Type B pancreatic cell (in vitro differentiated cells): ENCODE measurements at places on chromosomes 12 and 14.

GRCh38 chr12:40238266-40238902, 13.6 kb downstream of the LRRK2 start:
- no peak for DNase-seq

DNA sequence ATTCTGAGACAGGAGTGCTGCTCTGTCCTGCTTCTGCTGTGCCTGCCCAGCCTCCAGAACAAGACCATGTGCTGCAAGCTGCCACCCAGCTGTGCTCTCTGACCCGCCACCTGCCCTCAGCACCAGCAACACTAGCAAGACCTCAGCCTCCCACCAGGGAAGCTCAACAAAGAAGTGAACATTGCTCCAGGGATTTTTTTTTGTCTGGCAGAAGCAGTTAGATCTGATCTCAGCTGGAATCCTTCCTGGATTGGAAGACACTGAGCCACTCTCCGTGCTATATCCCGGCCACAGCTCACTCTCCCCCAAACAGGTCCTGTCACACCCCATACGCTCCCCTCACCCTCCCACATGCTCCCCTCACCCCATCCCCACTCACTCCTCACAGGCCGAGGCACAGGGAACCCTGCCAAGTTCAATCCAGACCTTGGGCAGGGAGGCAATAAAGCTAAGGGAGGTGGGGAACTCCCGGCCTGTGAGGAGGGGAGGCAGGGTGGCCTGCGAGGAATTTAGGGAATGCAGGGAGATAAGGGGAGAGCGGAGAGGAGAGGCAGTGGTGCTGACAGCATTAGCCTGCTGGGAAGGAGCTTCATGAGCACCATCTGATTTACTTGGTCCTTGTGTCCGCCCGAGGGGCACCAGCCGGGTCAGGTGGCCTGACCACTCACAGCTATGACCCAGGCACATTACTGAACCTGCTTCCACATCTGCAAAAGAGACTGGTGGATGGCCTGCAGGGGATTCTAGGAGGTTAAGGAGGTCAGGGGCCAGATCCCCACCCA, 29.7 kb downstream of the CCDC85C start:
- no peak for DNase-seq

GRCh38 chr12:3122841-3123678, 45.9 kb downstream of the TSPAN9 start:
- DNase-seq = no peak

- DNase-seq = no peak
Observed at GRCh38 chr14:94040247-94040646, 14.1 kb downstream of the OTUB2 start.

DNA sequence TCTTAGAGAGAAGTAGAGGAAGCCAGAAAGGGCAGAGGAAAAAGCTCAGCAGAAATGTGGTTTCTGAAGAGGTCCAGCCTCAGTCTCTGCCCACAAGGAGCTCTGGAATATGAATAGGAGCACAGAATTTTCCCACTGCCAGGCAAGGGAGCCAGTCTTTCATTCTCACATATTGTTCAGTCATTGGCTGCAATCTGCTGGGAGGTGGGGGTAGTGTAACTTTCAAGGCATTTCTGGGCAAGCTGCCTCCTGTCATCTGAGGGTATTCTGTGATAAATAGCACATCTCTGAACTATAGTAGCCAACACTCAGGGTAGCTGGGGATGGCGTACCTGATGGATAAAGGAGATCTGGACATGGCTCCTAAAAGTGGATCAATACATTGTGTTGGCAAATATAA, 127.2 kb downstream of the LRRK2 start:
- no peak for DNase-seq

- no peak for DNase-seq
Observed at GRCh38 chr12:82730953-82731459, 44.3 kb downstream of the TMTC2 start.

DNA sequence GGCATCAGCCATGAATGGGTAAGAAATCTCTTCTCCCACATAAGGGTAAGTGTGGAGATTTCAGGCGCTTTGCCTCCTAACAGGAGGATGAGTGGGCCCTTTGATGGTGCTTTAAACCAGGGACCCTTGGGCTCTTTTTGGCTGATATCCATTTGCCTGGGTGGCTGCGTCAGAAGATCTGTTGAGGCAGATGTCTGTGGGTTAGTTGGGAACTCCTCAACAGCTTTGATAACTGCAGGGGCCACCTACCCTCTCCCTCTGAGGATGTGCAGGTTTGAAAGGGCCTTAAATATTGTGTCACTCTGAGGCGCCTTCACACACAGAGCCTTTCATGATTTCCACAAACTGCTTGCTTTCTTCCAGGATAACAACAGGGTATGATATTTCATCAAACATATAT, 210.7 kb downstream of the PPM1H start:
- no peak for DNase-seq

DNA sequence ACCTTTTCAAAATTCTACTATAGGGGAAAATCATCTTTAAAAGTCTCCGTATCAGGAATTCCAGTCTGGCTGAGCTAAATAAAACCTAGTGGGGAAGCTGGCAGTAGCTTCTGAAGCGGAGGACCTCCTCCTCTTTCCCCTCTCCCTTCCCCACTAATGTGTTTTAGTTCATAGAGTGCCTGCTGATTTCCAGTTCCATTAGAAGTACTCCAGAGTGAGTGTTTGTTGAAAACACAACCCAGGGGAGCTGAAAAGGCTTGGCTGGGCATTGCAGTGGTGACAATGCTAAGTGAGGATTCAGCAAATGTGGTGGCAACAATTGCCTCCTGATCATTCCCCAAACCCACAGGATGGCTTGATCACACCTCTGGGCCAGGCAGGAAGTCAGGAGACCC, 144.2 kb upstream of the FRMD6 start:
- DNase-seq = no peak

GRCh38 chr14:37246427-37246829, 48.7 kb downstream of the MIPOL1 start:
- DNase-seq = no peak

- no peak for DNase-seq
Observed at GRCh38 chr14:34220921-34221320, 241.1 kb downstream of the SPTSSA start.

DNA sequence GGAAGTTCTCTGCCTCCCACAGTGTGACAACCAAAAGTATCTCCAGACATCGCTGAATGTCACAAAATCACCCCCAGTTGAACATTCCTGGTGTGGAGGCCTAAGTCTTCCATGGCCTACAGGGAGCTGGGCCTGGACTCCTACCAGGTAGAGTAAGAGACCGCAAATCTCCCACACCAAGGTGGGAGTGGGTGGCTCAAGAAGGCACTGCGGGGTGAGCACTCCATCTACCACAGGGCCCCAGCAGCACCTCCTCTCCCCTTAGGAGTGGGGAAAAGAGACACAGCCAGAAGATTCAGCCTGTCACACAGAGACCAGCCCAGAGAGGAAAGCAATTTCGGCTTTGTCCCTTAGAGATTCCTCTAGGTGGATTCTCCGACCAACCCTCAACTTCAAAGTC, 25.5 kb downstream of the LRTM2 start:
- DNase-seq = no peak

DNA sequence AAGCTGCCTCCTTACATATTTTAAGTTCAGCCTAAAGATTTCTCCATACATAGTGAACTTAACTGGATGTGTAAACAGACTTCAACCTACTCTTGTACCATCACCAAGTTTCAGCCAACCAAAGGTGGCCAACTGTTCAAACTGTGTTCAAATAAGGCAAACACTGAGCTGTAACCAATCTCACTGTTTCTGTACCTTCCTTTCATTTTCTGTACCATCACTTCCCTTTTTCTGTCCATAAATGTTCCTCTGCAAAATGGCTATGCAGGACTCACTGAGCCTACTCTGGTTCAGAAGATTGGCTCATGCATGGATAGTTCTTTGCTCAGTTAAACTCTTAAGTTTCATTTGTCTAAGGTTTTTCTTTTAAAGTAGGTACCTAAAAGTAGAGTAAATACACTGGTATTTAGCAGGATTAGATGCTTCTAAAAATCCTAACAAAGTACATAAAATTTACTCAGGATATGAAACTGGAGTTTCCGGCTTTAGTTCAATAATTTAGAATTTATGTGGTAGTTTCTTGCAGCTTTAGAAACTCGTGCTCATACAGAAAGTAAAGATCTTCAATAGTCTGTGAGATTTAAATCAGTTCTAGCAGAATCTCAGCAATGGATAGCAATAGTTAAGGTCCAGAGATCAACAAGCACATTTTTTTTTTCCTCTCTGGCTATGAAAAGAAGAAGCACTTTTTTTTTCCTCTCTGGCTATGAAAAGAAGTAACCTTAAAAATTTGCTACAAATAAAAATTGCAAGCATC, 282.0 kb upstream of the PPFIA2 start:
- DNase-seq = no peak

- DNase-seq = no peak
Observed at GRCh38 chr12:98332642-98333041, 182.7 kb upstream of the TMPO start.

GRCh38 chr14:95300002-95300696, 19.6 kb downstream of the CLMN start:
- DNase-seq = no peak

DNA sequence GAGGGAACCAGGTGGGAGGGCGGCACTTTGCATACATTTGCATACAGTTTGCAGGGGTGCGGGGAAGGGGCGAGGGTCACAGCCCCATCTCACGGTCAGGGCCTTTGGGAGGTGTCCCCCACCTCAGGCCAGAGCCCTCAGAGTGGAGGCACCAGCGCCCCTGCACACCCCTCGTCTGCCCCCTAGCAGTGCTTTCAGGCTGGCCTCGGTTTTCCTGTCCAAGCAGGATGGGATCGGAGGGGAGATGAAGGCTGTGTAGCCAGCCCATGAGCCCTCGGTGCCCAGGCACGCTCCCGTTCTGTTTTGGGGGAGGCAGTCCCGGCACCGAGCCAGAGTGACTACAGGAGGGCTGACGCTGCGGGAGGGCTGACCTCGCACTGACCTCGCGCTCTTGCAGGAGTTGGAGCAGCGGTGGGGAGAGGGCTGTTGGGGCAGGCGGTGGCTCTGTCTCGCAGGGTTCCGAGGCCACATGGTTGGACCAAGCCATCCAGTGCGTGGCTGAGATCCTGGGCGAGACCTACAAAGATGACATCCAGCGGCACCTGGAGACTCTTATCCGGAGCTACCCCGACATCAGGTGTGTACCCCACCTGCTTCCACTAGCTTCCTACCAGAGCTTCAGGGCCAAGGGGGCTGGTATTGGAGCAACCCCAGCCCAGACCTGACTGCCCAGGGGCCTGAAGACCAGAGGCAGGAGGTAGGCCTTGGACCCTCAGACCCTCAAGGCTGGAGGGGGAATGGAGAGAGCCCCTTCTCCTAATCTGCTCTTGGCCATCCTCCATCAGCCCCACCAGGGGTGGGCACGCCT, 13.6 kb downstream of the EXOC3L4 start:
- DNase-seq = no peak

DNA sequence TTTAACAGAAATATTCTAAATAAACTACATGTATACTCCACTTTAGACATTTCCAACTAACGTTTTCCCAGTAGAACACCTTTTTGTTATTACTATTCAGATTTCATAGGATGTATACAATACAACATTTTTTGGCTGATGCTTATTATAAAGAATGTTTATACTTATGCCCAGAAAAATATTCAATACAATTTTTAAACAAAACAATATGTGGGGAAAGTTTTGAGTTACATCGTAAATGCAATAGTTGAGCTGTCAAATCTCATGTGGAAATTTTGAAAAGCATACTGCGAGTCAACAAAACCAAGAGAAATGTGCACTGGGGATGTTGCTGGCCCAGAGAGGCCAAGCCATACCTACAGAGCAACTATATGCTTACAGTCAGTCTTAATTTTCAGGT, 18.2 kb upstream of the MON2 start:
- DNase-seq = no peak

DNA sequence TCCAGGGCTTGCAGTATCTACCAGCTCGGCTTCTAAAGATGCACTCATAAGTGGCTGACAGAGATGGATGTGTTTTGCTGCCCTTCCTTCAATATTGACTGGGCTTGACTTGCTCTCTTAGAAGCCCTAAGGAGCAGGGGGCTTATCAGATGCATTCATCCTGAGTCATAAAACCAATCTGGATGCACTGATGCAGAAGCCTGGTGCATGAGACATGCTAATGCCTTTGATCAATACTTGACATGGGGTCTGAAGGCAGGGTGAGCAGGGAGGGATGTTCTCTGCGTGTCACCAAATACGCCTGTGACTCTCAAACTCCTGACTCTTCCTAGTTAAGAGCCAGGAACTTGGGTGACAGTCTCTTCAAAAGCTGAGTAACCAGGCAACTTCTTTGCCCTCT, 77.8 kb upstream of the HSPB8 start:
- DNase-seq = no peak

GRCh38 chr12:60345442-60345841, 749.6 kb downstream of the SLC16A7 start:
- no peak for DNase-seq

GRCh38 chr14:57747036-57747435, 118.9 kb downstream of the SLC35F4 start:
- no peak for DNase-seq

GRCh38 chr14:52188381-52188780, 79.1 kb upstream of the PTGDR start:
- no peak for DNase-seq

DNA sequence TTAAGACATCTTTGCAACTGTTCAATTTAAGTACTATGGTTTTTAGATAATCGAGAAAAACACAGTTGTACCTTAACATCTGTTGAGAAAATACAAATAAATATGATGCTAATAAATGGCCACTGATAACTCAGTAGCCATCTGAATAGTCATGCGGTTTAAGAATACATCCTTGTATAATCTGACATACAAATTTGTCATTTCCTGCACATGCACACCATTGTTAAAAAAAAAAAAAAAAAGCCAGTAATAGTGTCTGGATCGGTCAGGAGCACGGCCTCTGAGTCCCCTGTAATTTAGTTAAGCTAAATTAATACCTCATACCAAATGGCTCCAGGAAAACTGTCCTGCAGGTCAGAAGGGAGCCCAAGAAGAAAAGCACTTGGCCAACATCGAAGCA, 16.8 kb downstream of the RFC5 start:
- DNase-seq = no peak

DNA sequence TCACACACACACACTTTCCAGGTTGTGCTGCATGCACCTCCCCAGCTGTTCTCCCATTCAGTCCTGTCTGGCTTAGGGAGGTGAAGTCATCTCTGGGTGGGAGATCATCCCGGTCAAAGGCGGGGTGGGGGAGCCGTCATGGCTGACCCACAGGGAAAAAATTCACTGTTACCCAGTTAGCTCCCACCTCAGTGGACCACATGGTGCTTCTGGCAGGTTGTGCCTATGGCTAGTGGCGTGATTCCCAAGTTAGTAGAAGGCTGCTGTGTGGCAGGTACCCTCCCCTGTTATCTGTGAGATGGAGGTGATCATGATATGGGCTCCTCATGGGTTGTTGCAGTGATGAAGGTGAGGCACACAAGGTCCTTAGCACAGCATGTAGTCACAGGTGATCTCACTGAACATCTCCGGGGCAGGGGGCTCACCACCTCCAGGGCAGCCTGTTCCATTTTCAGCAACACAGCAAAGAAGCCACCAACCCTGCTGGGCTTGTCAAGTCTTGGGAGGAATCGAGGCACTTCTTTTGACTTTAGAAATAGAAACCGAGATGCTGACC, 154.9 kb upstream of the CCND2 start:
- DNase-seq = peak; percentile 40

- no peak for DNase-seq
Observed at GRCh38 chr12:117555889-117556288, 194.5 kb upstream of the NOS1 start.

GRCh38 chr14:86961106-86961716, 1031.8 kb downstream of the GALC start:
- no peak for DNase-seq

- DNase-seq = no peak
Observed at GRCh38 chr12:86959766-86960458, 703.7 kb upstream of the MGAT4C start.

GRCh38 chr14:88452231-88452630, 66.8 kb downstream of the SPATA7 start:
- no peak for DNase-seq
